Activated CD8-positive, alpha-beta memory T cell treated with anti-CD3 and anti-CD28 coated beads for 1 hour (primary cell): ENCODE measurements at places on chromosomes 5 and 9.

DNA sequence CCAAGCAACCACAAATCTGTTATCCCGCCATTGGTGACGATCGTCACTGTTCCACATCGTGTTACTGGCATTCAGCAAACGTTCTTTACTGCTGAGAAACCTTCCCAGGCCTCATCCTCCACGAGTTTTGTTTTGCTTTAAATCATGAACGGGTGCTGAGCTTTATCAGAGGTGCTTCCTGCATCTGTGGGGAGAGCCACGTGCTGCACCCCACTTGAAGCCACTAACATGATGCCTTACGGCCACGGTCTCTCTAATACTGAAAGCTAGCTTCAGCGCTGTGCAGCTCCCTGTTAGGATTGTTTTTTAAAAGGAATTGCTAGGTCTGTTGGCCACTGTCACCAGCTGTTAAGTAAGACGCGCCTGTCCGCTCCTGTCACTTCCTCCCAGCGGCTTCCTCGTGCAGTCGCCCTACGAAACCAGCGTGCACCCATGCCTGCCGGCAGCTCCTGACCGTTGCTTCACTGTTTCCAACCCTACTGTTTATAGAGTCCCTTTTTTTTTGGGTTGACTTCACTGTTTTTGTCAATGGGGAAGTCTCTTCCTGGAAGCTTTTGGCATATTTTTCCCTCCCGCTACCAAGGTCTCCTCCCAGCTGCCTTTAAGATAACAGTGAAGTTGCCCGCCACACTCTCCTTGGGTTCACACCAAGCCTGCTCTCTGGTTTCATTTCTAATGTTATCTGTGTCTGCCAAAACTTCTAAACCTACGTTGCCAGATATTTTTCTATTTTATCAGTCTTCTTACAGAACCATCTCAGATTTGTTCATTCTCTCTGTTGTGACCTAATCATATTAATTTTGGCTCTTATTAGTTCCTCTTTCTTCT lies 20.3 kb downstream of the LPCAT1 start:
- DNase-seq: no peak

GRCh38 chr5:140113180-140113698 lies 670 bp upstream of the PURA start:
- no peak for DNase-seq

GRCh38 chr5:88688984-88689667 lies 193.9 kb downstream of the MEF2C start:
- DNase-seq: no peak

DNA sequence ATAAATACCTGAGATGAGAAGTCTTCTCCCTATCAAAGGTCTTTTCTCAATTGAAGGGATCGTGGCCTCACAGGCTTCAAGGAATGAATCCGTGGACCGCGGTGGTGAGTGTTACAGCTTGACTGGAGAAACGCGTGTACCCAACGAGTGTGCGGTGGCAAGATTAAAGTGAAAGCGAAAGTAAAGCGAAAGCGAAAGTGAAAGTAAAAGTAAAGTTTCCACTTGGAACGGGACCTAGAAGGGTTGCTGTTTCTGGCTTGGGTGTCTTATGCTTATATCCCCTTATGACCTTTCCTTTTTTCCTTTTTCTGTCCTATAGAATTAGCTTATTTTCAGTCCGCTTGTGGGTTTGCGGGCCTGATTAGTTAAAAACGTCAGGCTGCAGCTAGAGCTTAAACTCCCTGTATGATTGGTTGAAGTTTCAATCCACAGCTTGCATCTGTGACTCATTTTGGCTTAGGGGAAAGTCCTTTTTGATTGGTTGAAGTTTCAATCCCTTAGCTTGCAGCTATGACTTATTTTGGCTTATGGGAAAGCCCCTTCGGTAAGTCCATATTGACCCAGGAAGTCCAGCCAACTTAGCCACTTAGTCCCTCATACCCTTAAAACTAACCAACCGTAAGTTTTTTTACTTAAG lies 924.3 kb upstream of the CDH10 start:
- DNase-seq: no peak
